Lower lobe of right lung (tissue), 2 donors: ENCODE measurements at places on chromosomes 1 and 21. TPM values are rescaled to one million over a fixed set of nuclear protein-coding genes. Genes with fewer than 3 reads are reported as not detected.

GRCh38 chr1:64540265-64540791 is 70.4 kb downstream of the CACHD1 start:
- DNase-seq = no peak

DNA sequence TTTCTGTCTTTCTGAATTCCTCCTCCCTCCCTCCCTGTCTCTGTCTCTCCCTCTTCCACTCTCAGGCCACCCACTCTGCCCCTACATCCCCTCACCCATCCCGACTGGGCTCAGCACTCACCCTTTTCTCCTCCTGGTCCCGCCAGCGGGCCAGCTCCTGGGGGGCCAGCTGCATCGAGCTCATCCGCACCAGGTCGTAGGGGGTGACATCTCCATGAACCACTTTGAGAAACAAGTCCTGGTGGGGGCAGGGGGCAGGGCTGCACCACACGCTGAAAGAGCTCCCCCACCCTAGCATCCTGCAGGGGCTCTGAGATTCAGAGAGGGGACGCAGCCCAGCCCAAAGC is 17.8 kb downstream of the SPOCD1 start:
- DNase-seq = no peak

GRCh38 chr1:166484471-166484870 is 317.7 kb upstream of the FAM78B start:
- no peak for DNase-seq

- no peak for DNase-seq
These were observed 137.1 kb upstream of the RAB4A start for GRCh38 chr1:229133811-229134210.

GRCh38 chr1:106675558-106675957 is 380.9 kb upstream of the PRMT6 start:
- DNase-seq = no peak

DNA sequence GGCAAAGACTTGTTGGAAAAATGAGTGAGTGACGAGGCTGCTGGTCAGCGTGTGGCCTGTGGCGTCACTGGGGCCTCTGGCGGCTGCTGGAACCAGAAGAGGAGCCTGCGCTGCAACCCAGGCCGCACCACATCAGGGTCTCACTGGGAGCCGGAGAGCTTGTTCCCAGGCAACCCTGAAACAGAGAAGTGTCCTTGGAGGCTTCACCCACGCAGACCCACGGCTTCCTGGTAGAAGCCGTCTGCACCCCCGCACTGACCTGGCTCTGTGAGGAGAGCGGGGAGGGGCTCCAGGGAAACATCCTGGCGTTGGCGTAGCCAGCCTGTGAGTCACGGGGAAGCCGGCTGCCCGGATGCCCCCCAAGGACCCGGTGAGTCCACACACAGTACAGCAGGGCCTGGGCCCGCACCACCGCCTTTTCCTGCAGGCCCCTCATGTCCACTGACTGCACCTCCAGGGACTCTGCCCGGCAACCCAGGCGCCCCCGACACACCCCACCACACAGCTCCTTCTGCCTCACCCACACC is 57.4 kb downstream of the COL6A1 start:
- DNase-seq = no peak

GRCh38 chr1:214427871-214428277 is 123.5 kb downstream of the PTPN14 start:
- DNase-seq = no peak

GRCh38 chr1:61358770-61359455 is 276.6 kb downstream of the NFIA start:
- no peak for DNase-seq

- no peak for DNase-seq
These were observed 117.9 kb downstream of the RHOU start for GRCh38 chr1:228853191-228853590.

- DNase-seq = no peak
These were observed 19.1 kb downstream of the RPAP2 start for GRCh38 chr1:92317836-92318493.

GRCh38 chr1:106978477-106979322 is 77.8 kb upstream of the PRMT6 start:
- no peak for DNase-seq

DNA sequence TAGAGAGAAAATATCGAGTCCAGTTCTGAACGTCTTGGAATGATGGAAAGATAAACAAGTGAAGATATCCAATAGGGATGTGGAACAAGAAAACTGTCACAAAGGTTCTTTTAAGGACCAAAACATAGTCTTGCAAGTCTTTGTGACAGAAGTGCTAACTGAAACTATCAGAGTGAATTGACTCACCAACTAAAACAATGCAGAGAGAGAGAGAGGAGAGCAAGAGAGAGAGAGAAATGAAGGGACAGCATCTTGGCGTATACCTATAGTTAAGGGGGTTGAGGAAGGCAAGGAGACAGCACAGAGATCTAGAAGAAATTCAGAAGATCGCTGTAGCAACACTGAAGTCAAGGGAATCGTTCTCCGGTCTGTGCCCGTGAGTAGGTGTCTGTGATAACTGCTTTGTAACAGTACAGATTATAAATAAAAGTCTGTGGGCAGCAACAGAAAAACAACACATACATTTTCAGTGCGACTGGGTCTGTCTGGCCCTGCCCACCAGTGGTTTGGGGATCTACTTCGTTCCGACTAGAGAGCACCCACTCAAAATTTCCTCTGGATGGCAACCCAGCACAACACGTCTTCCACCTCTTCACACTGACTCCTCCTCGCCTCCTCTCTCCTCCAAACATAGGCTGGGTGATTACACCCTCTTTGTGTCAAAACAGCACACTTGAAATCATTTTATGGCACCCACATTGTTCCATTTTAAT is 4.8 kb upstream of the COA6 start:
- DNase-seq = no peak

DNA sequence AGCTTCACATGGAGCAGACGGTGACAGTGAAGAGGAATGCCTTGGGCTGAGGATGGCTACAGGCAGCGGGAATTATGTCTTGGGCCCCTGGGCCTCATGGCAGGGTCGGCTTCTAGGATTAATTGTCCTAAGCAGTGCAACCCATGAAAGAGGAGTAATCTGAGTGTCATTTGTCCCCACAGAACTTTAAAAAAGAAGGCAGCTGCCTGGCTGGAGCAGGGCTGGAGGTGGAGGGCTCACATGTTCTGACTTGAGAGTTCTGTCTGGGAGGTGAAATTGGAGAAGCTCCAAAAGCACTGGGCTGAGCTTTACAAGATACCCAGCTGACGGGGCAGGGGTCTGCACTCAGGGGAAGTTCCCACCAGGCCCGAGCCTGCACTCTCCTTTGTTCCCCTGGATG is 22.6 kb downstream of the CACNA1S start:
- no peak for DNase-seq

GRCh38 chr1:47418681-47419325 is 2.7 kb downstream of the FOXE3 start:
- no peak for DNase-seq

- peak; percentile 61 for DNase-seq
These were observed 869 bp downstream of the NAV1 start for GRCh38 chr1:201539561-201540431.

GRCh38 chr1:153958961-153959260 is 499 bp upstream of the CRTC2 start:
- DNase-seq = no peak

DNA sequence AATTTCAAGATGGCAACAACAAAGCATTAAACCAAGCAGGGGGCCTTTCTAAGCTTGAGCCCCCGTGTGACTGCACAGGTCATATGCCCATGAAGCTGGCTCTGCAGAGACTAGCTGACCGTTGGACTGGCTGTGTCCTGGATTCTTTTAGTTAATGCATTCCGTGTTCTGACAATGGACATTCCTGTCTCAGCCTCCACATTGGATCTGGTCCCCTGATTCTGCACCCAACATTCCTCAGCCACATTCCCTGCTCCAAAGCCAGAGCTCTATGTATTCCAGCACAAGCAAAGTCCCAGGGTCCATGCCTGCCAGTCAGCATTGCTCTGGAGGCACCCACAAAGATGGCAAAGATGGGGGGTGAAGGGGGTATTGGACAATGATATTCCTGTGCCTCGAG is 5.1 kb upstream of the NAV1 start:
- DNase-seq = no peak

DNA sequence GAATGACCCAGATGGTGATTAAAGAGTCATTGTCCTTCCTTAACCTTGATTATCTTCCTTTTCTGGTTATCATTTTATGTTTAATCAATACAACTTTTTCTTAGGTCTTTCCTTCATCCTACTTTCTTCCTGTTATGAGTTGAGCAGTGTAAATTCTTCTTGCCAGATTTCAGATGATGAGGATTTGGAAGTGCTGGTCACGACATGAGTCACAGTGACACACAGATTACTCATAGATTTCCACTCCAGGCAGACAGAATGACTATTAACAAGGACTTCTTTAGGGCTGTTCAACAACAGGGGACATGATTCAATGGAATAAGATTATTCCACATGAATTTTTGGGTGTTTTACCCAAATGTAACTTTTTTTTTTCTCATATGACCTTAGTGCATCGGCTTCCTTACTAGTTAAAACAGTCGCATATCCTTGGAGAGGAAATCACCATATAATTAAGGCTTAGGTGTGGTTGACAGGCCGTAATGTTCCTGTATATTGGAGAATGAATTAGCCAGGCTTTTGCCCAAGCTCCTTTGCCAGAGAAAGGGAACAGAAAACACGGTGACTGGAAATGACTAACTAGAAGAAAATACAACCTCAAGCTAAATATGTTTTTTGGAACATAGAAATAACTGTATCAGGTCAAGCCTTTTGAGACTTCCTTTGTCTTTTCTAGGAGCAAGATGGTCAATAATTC is 44.2 kb downstream of the PRRX1 start:
- no peak for DNase-seq

GRCh38 chr21:37937668-37938067 is 21.4 kb upstream of the KCNJ6 start:
- no peak for DNase-seq

DNA sequence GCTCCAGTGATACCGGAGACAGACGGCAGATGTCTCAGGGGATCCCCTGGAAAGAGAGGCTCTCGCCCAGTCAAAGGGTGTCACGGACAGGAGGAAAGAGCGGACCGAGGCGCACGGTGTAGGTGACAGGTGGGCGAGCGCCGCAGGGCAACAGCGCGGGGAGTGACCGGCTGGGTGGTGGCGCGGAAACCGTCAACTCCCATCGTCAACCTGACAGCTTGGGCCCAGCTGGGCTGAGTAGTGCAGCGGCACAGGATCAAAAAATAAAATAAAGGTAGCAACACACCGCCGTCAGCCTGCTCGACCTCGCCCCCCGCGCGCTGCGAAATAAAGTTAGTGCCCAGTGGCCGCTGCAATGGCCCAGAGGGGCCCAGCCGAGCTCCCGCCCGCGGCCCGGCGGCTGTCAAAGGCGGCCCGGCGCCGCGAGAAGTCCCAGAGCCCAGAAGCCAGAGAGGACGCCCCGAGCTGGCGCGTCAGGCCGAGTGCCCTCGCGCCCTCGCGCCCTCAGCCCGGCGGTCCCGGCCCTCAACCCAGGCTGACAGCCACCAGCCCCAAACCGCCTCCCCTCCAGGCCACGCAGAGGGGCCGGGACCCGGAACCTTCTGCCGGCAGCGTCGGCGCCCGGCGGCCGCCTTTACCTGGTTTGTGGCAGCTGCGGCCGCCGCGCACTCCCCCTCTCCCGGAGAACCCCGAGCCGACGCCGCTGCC is at the start of gene LYST:
Gene LYST, minus strand, starts transcription at position 702 of the 708 bp plus-strand sequence. CDS start 36,489 bp downstream, outside the sequence.
- peak; percentile 70 for DNase-seq

DNA sequence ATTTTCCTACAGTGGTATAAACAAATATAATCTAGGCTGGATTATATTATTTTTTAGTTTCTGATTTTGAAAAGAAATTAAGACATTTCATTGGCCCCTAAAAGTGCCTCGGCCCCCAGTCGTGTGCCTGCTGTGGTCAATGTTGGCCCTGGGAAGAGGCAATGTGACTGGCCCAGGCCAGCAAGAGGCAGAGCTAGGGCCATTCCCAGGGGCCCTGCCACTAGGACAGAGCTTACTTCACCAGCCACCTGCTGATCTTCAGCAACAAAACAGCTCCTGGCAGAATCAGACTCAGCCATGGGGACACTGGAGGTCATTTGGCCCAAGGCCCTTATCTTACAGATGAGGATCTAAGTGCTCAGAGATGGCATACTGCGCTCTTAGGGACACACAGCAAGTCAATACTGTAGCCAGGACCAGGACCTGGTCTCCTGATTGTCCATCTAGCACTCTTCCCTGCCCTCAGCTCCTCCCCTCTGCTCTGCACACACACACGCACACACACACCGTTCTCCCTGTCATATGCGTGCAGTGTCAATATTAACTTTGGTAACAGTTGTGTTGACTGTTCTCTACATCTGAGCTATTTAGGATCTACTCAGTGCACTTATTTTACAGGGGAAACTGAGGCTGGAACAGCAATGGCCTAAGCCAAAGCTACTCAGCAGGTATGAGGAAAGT is 16.6 kb upstream of the KLHDC7A start:
- DNase-seq = no peak

- no peak for DNase-seq
These were observed 4.4 kb upstream of the C2CD2 start for GRCh38 chr21:41957991-41958766.

GRCh38 chr1:34697818-34698217 is 57.0 kb upstream of the GJB5 start:
- DNase-seq = no peak

- no peak for DNase-seq
These were observed 310.2 kb downstream of the CAMTA1 start for GRCh38 chr1:7095343-7095964.

GRCh38 chr1:235226933-235227332 is 65.9 kb upstream of the RBM34 start:
- DNase-seq = no peak

GRCh38 chr1:198040880-198041279 is 115.9 kb upstream of the NEK7 start:
- DNase-seq = no peak

- no peak for DNase-seq
These were observed 17.4 kb downstream of the BMP8A start for GRCh38 chr1:39508857-39509305.

- DNase-seq = no peak
These were observed 36.8 kb upstream of the BMP8B start for GRCh38 chr1:39825432-39825941.

- DNase-seq = no peak
These were observed 49.0 kb upstream of the CLIC4 start for GRCh38 chr1:24696041-24696755.

The REN gene
- total RNA-seq = 0.59 TPM

The FBLIM1 gene
- total RNA-seq = 20.1 TPM

The OBSCN gene
- 35.6 TPM for total RNA-seq

The SPRR2A gene
- not detected for total RNA-seq

The LCE6A gene
- not detected for total RNA-seq

The CHI3L1 gene
- total RNA-seq = 22.2 TPM

The OR2T29 gene
- total RNA-seq = not detected

The TRABD2B gene
- total RNA-seq = 1.8 TPM

The FABP3 gene
- 24.5 TPM for total RNA-seq

The C1QTNF12 gene
- total RNA-seq = 1.2 TPM

The MRPL55 gene
- total RNA-seq = 43.6 TPM

The AHCTF1 gene
- total RNA-seq = 36.0 TPM

The CLCA1 gene
- total RNA-seq = not detected

The CYP4A22 gene
- total RNA-seq = not detected

The RPTN gene
- total RNA-seq = not detected

The SPRR1B gene
- total RNA-seq = not detected

The KCNK2 gene
- total RNA-seq = not detected
